ENCODE measurements at places on chromosomes 3 and 15. TPM values are rescaled to one million over a fixed set of nuclear protein-coding genes. Genes with fewer than 3 reads are reported as not detected.

GPR62 gene
- 0.53 TPM for polyA plus RNA-seq

B4GALT4 gene
- polyA plus RNA-seq = 32.1 TPM

RBMS3 gene
- polyA plus RNA-seq = 15.7 TPM

DPPA2 gene
- polyA plus RNA-seq = 0.90 TPM

PP2D1 gene
- polyA plus RNA-seq = 1.0 TPM

HOMER2 gene
- 28.0 TPM for polyA plus RNA-seq

ULK3 gene
- polyA plus RNA-seq = 27.9 TPM

- no peak for DNase-seq
These were observed 22.8 kb upstream of the CEP152 start for GRCh38 chr15:48833526-48834239.

- no peak for DNase-seq
These were observed 6.7 kb downstream of the CA12 start for GRCh38 chr15:63374686-63375520.

GRCh38 chr15:63818629-63819028, 15.1 kb downstream of the HERC1 start:
- DNase-seq = no peak

DNA sequence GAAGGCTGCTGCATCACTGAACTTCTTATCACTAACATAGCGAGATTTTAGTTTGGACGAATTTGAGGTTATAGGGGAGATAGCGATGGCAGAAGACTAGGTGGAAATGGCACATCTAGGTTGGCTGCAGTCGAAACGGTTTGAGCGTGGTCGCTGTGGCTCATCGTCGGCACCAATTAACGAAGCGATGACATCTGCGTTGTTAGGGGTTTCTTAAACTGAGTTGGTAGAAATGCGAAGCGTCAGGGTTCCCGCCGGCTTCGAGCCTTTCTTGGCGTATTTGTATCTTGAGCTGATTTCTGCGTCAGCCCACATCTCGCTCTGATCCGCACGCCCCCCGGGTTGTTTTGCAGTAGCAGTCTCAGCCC, 319 bp downstream of the LNP1 start:
- peak; percentile 21 for DNase-seq

DNA sequence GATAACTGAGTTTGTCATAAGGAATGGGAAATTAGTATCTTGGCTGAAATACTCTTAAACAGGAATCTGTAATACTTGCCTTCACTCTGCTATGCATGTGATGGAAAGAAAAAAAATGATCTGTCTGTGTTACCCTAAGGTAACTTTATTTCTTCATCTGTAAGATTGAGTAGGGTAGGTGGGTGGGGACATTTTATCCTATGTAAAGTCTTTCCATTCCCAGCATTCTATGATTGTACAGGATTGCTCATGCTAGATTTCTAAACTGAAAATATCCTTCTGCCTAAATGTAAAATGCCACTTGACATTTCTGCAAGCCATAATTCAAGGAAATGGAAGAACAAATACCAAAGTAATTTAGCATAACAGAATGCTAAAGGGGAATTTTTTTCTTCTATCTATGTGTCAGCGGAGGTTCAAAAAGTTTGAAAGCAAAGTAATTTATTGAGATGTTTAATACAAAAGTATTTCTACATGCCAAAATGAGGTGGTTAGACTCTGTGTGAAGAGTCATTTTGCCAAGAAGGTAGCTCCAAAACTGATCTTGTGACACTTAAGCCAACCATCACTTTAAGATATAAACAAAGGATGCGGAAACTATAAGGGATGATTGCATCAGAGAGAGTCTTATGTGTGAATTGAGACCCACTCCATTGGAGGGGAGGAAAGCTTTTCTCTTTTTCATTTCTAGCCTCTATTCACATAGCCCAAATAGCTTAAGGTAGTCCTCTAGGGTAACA, 46.6 kb upstream of the SERPINI2 start:
- no peak for DNase-seq

DNA sequence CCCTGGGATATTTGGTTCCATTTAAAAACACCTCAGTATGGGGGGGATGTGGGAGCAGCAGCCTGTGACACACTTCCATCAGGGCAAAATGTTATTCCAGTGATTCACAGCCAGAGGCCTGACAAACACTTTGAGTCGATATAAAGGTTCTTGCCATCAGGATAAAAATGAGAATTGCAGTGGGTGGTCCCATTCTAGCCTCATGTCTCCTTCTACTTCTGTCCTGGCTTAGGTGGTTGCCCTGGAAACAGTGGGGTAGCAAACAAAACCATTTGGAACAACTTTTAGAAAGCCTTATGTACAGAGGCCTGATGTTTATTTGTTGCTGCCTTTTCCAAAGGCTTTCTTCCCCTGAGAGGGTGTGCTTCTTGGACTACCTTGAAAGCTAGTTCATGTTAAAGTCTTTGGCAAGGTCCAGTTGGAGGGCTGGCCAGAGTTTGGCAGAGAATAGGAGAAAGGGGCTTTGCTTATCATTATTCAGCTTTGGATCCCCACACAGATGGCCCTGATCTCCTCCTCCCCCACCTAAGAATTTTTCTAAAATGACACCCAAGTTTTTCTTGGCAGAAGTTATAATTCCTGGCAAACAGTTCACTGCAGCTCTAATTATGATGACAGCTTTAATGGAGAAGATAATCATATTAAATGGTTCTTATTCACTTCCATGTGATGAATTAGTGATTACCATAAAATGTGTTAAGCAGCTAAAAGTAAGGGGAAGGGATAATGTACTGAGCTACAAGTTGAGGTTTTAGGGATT, 84.2 kb upstream of the ZNF280D start:
- DNase-seq = peak; percentile 51

DNA sequence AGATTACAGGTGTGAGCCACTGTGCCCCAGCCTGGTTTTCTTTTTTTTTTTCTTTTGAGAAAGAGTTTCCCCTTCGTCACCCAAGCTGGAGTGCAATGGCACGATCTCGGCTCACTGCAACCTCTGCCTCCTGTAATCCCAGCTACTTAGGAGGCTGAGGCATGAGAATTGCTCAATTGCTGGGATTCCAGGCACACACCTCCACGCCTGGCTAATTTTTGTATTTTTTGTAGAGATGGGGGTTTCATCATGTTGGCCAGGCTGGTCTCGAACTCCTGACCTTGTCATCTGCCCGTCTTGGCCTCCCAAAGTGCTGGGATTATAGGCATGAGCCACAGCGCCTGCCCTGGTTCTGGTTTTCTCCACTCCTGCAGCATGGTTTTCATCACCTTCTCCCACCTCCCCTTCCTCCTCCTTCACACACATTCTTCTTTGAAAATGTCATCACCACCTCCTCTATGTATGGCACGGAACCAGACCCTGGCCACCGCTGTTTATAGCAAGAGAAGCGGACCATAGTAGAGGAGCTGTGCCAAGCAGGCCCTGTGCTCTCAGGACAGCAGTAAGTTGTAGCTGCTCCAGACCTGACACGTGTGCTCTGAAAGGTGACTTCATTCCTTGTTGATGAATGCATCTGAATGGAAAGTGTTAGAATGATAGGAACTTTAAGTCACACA, 14.6 kb upstream of the AHSG start:
- no peak for DNase-seq

DNA sequence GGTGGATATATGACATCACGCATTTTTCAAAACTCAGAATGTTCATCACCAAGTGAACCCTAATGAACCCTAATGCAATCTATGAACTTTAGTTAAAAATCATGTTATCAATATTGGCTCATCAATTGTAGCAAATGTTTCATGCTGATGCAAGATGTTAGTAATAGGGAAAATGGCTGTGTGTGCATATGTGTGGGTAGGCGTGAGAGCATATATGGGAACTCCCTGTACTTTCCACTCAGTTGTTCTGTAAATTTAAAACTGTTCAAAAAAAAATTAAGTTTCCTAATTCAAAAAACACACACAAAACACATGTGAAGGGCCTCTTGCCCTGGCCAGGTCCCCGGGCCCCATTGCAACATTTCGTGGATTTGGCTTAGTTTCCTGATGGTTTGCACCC, 89.7 kb upstream of the PROK2 start:
- no peak for DNase-seq

GRCh38 chr3:128763967-128764366, 38.0 kb downstream of the RAB7A start:
- no peak for DNase-seq

DNA sequence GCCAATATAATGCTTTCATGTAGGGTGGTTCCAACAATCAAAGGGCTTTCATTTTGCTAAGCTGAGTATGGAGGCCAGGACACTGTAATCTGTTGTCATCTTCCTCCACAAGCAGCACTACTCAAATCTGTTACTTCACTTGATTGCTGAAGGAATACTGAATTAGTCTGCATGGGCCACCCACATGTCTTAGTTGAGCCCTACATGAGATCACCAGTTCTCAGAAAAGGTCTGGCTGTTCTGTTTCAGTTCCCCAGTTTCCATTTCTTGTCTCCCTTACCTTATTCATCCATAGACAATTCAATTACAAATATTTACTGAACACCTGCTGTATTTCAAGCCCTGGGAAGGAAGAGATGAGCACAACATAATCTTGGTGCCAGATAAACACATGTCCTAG, 119.2 kb downstream of the FHIT start:
- no peak for DNase-seq

All from renal cortex interstitium (tissue), 15 donors.